RWPE1 (cell line): ENCODE measurements at places on chromosomes 7 and 10.

DNA sequence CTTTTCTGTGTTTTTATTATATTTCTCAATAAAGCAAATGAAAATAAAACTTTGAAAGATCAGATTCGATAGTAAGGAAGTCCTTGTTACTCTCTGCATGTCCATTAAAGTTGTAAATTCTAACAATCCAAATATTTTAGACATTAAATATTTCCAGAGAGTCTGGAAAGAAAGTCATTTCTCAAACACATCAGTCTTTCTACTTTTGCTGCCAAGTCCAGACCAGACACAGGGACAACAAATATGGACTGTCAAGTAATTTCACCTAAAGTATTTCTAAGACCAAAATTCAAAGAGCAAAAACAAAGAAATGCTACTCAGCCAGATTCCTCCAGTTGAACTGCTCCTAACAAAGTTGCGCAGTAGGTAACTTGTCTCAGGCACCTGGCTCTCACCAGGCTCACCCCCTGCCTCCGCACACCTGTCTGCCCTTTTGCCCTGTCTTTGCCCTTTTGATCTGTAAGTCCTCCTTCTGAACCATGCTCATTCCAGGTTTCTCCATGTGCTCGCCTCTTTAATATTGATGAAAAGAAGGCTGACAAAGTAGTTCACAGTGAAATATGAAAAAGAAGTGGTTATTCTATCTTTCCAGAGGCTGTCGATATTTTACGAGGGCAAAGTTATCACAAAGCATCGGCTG, 300.5 kb downstream of the C7orf25 start:
- DNase-seq, result no peak

- DNase-seq, result peak; percentile 26
These were observed 935 bp downstream of the TM9SF3 start for GRCh38 chr10:96585736-96586418.

GRCh38 chr7:32583791-32584190, 88.5 kb downstream of the AVL9 start:
- DNase-seq, result no peak

GRCh38 chr7:81960026-81960425, 190.2 kb upstream of the HGF start:
- no peak for DNase-seq

- peak; percentile 10 for DNase-seq
These were observed 41.4 kb downstream of the TOMM7 start for GRCh38 chr7:22781230-22781711.

DNA sequence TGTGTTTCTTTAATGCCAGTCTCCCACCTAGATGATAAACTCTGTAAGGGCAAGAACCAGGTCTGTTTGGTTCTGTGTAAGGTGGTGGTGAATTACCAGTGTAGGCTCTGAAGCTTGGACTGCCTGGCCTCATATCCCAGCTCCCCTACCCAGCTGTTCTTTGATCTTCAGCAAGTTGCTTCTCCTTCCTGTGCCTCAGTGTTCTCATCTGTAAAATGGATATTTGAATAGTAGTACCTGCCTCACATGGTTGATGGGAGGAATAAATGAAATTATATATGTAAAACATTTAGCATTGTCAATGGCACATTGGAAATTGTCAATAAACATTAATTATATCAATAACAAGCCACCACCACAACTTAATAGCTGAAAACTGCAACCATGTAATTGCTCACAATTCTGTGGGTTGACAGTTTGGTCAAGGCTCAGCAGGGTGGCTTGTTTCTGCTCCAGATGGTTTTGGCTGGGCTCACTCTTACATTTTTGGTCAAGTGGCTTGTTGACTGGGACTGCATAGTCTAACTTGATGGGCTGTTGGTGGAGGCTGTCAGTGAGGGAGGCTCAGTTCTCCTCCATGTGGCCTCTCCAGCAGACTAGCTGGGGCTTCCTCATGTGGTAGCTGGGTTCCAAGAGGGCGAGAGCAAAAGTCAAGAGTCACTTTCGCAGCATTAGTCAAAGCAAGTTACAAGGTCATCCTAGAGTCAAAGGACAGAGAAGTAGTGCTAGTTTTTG, 84.5 kb upstream of the DUSP5 start:
- no peak for DNase-seq
